Natural killer cell treated with Interleukin-12 subunit alpha and Interleukin-12 subunit beta and Interleukin-15 and Interleukin-18, amount 100 ng/mL, for 72 hours (primary cell): ENCODE measurements at places on chromosomes 4 and X. TPM values are rescaled to one million over a fixed set of nuclear protein-coding genes. Genes with fewer than 3 reads are reported as not detected.
A peak's percentile ranks its signal among the peaks of the same experiment; 100 is the strongest.

The GAGE1 gene
- not detected for total RNA-seq

The CT55 gene
- not detected for total RNA-seq

The TREX2 gene
- total RNA-seq, result 1.4 TPM

The TGIF2LX gene
- total RNA-seq, result not detected

The FAM241A gene
- 16.0 TPM for total RNA-seq

GRCh38 chr4:77613267-77613666 is 7.6 kb downstream of the CXCL13 start:
- no peak for DNase-seq

DNA sequence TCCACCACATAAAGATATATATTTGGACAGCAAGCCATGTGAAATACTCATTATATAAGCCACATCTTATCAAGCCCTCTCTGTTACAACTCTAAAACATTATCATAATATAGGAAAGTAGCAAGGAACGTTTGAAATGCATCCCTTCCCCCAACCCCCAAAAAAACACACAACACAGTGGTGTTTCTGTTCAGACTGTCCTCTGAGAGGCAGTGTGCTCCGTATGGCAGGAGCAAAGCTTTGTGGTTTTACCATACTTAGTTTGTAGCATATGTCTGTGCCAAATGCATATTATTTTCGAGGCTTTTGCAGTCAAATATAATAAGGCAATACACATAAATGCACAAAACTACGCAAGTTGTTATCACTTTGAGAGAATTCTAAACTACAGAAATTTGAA is 194.2 kb downstream of the RAPGEF2 start:
- no peak for DNase-seq

DNA sequence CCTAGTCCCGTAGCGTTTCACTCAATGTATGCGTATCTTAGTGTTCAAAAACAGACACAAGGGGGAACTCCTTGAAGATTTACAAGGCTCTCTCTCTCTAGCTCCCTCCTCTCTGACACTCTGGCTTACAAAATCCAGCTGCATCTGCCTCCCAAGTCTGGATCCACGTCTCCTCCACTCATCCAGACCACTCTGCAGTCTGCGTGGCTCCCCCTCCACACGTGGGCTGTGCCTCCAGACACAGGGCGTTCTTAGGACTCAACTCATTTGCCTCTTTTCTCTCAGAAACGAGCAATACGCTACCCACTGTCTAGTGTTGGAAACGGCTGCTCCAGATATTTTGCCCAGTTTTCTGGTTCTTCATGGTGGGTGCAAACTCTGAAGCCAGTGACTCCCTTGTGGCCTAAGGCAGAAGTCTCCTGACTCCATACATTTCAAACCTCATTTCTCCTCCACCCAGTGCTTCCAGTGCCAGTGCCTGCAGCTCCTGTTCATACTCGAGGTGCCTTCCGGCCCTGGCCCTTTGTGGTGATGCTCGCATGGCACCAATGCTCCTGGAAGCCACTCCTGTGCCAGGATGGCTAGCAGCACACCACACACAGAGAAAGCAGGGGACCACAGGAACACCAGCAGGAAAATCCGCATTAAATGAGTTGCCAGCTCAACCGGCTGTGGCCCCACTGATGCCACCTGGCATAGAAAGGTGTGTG is 24.1 kb downstream of the NAT8L start:
- DNase-seq, result no peak

DNA sequence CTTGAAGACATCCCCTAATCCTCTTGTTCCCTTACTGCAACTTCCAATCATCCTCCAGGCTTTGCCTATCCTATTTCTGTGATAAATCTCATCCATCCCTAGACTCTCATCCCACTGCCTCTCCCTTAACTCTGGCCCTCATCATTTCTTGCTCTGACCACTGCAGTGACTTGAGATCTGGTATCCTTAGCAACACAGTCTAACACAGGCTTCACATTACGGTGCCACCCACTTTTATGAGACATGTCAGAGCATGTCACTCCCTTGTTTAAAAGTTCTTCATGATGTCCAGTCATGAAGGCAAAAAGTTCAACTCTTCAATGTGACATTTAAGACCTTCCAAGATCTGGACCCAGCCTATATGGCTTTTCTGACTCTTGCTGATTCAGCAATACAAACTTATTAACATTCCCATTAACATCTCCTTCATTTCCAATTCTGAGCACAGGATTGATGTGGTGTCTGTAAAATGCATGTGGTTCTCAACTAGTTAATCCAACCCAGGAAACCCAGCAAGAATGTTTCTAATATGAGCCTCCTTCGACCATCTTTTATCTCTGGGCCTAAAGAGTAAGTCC is 64.0 kb downstream of the OR13H1 start:
- no peak for DNase-seq

- no peak for DNase-seq
Observed at GRCh38 chrX:40646489-40647306, 663 bp downstream of the CXorf38 start.

DNA sequence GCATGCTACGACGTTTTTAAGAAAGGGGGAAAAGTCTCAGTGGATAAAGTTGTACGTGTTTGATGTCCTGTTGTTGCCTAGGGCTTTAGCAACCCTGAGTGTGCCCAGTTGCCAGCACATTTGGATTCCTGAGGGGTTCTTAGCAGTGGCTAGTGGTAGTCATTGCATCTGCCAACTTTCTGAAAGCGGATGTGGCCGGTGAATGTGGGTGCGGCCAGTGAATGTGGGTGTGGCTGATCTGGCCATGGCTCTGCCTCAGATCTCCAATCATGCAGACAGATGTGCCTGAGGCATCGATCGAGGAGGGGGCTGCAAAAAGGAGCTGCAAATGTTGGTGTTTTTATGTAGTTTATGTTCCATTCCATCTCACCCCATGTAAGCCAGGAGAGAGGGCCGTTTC is 41.5 kb upstream of the FAT1 start:
- DNase-seq, result no peak

DNA sequence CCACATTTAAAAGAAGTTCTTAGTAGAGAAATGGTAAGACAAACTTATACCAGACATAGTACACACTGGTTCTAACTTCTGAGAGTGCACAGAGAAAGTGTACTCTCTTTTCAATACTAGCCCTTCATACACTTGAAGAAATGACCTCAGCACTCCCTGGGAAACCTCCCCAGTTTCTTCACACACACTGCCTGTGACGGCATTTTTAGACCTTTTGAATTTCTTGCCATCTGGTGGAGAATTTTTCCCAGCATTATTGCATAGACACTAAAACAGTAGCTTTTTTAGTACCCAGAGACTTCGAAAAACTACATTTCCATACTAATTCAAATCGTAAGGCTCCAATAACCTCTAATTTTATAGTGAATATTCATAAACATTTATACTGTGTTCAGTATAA is 341.6 kb upstream of the MAOA start:
- no peak for DNase-seq

GRCh38 chr4:6815029-6815836 is 32.7 kb downstream of the KIAA0232 start:
- DNase-seq, result no peak

- DNase-seq, result no peak
Observed at GRCh38 chr4:163631288-163631687, 136.8 kb downstream of the TMA16 start.

DNA sequence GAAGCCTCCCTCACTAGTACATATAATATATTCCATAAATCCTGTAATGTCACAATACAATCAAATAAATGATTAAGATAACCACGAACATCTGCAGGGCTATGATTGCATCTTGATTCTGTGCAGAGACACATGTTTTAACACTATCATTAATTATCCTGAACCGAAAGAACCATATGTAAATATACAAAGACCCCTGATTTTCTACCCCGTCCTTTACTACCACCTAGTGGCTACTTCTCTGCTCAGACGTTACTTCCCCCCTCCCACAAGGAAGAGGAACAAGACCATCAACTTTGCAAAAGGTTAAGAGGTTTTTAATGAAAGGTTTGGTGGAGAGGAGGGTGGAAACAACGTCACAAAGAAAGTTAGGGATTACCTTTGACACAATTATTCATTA is 134.0 kb downstream of the COL4A6 start:
- DNase-seq, result no peak

GRCh38 chr4:40843696-40844095 is 93.9 kb downstream of the NSUN7 start:
- no peak for DNase-seq

DNA sequence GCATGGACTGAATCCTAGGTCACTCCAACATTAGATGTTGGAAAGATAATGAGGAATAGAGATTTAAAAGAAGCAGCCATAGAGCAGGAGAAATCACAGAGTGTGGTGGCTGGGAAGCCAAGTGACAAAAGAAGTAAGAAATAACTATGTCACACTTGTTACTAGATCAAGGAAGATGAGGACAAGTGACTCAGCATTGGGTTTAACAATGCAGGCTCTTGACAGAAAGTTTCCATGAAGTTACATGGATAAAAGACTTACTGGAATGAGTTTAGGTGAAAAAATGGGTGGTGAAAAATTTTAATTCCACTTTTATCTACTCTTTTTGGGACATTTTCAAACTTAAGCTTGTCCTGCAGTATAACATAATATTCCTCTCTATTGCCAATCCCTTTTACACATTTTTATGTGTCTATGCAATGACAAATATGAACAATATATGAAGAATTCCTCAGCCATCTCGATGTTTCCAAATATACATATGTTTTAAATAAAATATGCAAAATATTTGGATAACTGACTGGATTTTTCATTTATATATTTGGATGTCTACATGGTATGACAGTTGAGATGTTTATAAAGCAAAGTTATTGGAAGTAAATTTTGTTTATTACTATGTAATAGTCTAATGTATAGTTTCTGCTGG is 462.6 kb downstream of the IL15 start:
- no peak for DNase-seq

- DNase-seq, result no peak
Observed at GRCh38 chr4:172308078-172308477, 494.9 kb downstream of the GALNTL6 start.

DNA sequence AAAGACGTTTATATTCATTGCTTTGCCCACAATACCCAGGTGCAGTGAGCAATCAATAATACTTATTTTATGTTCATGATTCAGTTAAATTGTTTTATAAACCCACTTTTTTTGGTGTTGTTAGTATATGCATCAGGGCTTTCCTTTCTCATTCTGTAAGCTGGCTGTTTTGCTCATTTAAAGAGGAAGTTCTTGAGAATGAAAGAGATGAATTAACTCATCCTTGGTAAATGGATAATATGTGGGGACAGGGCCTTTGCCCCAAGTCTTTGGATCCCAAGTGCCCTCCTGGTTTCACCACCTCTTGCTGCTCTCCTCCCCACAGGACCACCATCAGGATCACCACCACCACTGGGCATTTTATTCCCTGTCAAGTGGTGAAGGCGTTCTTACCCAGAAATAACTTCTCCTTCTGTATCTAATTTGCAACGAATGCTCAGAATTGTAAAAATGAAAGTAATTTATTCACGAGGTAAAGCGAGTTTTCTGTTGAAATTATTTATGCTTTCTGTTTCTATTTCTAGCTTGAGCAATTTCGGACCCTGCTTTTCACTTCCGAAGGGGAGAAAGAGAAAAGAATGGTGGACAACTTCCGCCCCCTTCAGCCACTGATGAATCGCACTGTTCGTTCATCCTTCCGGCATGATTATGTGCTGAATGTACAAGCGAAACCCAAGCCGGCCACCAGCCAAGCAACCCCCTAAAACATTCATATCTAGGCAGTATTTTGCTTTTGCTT is 8.2 kb upstream of the ZRSR2 start:
- DNase-seq, result peak; percentile 63

DNA sequence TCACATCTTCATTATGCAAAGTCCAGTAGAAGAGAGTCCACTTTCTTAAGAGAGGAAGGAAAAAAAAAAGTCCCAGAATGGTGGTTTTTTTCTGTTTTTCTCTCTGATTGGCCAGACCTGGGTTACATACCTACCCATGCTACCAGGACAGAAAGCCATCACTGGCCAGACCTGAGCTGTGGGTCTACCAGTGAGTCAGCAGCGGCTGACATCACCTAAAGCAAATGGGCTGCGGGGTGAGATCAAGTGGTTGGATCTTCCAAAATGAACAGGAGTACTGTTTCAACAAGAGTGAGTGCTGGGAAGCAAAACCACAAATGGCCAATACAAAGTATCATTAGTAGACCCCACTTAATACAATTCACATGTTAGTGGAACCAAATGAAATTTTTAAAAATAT is 1.6 kb upstream of the NDST3 start:
- no peak for DNase-seq

DNA sequence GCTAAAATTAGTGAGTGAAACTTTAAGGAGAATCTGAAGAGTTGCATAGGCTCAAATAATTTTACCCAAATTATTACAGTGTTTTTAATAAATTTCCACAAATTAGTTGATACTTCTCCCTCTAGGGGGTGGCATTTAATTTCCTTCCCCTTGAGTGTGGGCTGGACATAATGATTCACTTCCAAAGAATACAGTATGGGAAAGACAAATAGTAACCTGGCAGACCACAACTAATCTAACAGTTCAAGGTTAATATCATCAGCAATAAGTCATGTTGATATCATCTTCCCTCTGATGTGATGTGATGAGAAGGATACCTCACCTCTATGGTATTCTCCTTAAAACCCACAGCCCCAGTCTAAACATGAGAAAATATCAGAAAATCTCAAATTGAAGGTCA is 15.5 kb downstream of the PFKFB1 start:
- DNase-seq, result no peak

- no peak for DNase-seq
Observed at GRCh38 chr4:13782231-13782630, 154.7 kb upstream of the BOD1L1 start.

DNA sequence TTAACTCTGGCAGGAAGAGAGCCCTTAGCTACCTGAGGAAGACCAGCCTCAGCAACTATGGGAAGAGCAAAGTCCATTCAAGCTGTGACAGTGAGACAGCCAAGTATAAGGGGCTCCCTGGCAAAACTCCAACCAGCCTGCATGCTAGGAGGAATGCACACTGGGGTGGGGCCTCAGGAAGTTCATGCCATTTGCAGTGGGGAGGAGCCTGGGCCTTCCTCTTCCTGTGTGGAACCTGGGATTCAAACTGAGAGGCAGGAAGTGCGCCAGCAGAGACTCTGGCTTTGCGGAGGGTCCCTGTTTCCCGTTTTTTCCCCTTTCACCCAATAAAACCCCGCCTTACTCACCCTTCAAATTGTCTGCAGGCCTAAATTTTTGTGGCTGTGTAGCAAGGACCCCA is 33.0 kb downstream of the TFDP3 start:
- DNase-seq, result no peak
